ENCODE measurements at places on chromosomes 1 and 21. TPM values are rescaled to one million over a fixed set of nuclear protein-coding genes. Genes with fewer than 3 reads are reported as not detected.

Gene RNU1-3
- under 0.01 TPM for total RNA-seq

Gene ZBTB7B
- total RNA-seq: 21.1 TPM

Gene CLIC6
- total RNA-seq: not detected

Gene ACTL8
- total RNA-seq: 0.98 TPM

Gene YTHDF2
- 59.2 TPM for total RNA-seq
